ENCODE measurements at places on chromosomes 2 and 18.
A peak's percentile ranks its signal among the peaks of the same experiment; 100 is the strongest.

DNA sequence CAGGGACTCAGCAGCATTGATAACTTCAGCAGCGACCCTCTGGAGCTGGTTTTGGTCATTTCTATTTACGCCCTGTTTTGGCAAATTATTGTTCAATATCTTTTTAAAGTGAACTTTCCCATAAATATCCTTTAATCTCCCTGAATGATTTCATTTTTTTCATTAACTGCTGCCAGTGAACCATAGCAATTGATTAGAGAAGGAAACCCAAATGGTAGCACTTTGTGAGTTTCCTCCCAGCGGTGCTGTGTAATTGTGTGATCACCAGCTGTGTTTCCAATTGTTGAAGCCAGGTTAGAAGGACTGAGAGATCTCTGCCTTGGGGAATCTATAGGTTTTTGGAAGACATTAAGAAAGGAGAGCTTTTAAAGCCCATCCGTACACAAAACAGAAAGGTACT, 16.3 kb downstream of the MAP3K20 start:
- DNase-seq, result no peak

DNA sequence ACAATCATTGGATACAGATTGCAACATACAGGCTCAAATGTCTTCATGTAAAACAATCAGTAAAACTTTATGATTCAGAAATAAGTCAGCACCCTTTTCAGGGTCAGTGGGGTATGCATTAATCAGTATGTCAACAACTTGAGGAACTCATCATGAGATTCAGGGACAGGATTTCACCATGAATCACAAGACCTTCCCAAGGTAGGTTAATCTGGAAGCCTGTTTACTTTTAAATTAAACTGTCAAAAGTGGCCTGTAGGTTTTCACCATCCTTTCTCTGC, 104.8 kb downstream of the SP100 start:
- DNase-seq, result no peak

GRCh38 chr18:63613420-63613819, 26.3 kb downstream of the SERPINB13 start:
- DNase-seq, result no peak

DNA sequence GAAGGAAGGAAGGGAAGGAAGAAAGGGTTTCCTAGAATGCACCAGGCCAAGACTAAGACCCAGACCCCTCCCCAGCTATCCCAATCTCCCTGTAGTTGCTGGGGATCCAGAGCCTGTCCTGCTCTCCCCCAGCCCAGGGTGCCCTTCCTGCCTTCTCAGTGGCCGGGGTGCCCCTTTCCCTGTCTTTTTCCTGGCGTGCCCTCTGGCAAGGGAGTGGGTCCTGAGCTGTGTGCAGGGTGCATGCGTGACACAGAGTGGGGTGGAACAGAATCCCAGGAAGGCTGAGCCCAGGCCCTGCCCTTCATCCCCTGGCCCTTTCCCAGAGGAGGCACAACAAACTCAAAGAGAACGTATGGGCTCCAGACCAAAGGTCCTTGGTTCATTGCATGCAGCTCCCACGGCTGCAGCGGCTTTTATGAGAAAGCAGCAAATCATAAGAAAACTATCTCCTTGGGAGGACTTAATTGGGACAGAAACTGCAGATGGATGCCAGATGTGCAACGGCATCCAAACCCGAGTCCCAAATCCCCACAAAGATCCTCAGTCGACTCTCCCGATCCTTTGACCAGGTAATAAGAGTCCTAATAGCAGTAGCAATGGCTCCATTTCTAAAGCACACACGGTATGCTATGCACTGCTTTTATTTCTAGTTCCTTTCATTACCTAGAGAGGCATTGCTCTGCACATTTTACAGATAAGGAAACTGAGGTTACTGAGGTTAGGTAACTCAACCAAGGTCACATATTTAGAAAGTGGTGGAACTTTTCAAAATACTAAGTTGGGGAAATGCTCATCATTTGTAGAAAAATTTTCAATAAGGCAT, 12.7 kb upstream of the ARID5A start:
- DNase-seq, result no peak

DNA sequence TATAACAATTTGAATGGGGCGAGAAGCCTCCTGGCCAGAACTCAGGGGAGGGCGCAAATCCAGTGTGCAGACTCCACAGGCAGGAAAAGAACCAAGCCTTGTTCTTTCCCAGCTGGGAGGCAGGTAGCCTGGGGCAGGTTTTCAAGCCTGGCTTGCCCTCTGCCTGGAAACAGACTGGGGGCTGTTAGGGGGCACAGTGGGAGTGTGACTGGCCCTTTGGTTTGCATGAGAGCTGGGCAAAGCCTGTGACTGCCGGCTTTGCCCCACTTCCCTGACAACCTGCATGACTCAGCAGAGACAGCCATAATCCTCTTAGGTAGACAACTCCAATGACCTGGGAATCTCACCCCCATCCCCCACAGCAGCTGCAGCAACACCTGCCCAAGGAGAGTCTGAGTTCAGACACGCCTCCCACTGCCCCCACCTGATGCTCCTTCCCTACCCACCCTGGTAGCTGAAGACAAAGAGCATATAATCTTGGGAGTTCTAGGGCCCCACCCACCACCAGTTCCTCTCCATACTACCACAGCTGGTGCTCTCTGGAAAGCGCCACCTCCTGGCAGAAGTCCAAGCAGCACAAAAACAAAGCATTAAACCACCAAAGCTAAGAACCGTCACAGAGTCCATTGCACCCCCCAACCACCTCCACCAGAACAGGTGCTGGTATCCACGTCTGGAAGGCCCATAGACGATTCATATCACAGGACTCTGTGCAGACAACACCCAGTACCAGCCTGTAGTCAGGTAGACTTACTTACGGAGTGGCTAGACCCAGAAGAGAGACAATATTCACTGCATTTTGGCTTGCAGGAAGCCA, 402.5 kb downstream of the STK39 start:
- DNase-seq, result peak; percentile 69

DNA sequence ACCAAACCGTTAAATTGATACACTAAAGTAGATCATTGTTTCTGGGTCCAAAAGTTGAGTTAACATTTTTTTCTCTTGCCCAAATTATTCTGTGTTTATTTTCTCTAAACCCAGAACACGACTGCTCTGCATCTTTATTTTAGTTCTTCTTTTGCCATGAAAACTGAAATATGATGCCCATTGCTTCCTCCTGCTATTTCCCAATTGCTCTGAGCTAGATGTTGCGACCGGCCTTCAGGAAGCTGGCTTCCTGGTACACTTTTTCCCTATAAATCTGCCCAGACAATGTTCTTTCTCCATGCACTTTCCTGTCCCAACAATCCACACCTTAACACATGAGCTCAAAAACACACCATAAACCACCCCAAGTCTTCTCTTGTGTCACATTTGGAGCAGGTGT, 501.4 kb downstream of the FBXO15 start:
- DNase-seq, result no peak

GRCh38 chr2:46803547-46803878, 112.1 kb downstream of the MCFD2 start:
- DNase-seq, result no peak

- no peak for DNase-seq
Observed at GRCh38 chr2:134021830-134022524, 231.9 kb upstream of the MGAT5 start.

- peak; percentile 64 for DNase-seq
Observed at GRCh38 chr2:61887717-61888266, 664 bp downstream of the CCT4 start.

GRCh38 chr2:113910967-113911678, 21.2 kb downstream of the ACTR3 start:
- no peak for DNase-seq

DNA sequence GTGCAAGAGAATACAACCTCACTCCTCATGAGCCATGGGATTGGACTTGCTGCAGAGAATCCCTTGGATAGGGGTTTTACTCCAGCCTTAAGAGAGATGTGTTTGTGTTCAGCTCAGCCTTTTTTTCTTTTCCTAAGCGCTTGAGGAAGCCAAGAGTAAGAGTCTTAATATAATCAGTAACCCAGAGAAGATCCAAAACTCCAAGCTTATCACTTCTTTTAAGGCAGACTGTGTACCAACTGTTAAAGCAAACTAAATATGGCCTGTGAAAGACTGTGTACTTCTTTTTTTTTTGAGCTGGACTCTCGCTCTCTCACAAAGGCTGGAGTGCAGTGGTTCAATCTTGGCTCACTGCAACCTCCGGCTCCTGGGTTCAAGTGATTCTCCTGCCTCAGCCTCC, 30.4 kb downstream of the MSGN1 start:
- no peak for DNase-seq

DNA sequence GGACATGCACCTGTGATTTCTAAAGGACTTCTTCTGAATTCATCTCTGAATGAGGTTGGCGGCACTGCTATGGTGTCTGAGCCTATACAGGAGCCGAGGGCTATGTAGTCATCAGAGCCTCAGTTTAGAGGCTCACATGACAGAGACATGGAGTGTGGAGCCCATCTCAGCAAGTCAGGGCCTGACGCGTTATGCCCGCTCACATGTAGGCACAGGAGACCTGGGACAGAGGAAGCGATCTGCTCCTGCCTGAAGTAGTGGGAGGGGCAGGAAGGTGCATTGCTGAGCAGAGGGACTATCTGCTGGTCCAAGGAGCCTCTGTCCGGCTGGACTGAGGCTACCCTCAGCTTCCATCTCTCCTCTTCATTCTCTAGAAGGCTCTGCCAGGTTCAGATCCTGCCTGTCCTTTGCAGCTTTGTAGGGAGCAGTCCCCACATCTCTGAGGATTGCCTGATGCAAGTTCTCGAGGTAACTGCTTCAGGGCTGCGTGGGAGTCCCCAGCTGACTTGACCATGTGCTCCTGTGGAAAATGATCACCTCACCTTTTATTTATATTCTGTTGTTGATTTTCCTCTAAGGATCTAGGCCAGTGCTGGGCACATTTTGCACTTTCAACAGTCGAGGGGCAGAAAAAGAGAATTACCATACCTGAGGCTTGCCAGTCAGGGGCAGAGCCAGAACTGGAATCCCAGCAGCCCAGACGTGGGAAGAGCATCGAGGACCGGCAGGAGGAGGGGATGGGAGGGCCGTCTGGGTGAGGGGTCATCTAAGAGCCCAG, 16.6 kb downstream of the KLHL29 start:
- no peak for DNase-seq

GRCh38 chr2:51224790-51225189, 192.9 kb upstream of the NRXN1 start:
- no peak for DNase-seq

DNA sequence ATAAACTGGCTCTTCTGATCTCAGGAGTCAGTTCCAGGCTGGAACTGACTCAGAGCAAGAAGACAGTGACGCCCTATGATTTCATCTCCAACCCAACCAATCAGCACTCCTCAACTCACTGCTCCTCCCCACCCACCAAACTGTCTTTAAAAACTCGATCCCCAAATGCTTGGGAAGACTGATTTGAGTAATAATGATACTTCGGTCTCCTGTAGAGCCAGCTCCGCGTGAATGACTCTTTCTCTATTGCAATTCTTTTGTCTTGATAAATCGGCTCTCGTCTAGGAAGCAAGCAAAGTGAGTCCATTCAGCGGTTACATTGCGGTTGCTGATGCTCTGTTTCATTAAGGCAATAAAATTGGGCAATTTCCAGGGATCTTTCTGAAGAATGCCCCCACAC, 1025.3 kb upstream of the CNTNAP5 start:
- no peak for DNase-seq

GRCh38 chr2:44949329-44950151, 8.0 kb downstream of the SIX3 start:
- DNase-seq, result no peak

DNA sequence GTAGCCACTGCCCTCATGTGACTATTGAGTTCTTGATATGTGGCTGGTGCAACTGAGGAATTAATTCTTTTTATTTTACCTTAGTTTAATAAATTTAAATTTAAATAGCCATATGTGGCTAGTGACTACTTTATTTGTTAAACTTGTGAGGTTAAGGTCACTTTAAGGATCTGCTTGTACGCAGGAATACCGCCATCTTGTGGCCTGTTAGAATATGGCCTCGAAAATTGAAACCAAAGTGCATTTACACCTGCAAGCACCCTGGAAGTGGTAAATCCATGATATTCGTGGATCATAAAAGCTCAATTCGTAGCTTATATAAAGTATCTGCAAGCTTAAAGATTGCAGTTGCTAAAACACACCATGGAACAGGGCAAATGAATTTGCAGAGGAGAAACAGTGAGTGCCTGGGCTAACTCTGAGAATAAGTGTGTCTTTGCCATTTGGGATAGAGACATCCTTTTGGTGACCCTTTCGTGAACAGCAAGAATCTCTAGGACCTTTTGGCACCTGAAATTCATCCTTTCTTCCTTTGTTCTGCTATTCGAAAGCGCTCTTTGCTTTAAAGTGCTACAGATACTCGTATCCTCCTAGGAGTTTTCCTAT, 59.9 kb upstream of the REG3A start:
- peak; percentile 62 for DNase-seq

- DNase-seq, result no peak
Observed at GRCh38 chr2:117825437-117825836, 10.9 kb downstream of the DDX18 start.
